ENCODE measurements at places on chromosomes 16 and 17.

DNA sequence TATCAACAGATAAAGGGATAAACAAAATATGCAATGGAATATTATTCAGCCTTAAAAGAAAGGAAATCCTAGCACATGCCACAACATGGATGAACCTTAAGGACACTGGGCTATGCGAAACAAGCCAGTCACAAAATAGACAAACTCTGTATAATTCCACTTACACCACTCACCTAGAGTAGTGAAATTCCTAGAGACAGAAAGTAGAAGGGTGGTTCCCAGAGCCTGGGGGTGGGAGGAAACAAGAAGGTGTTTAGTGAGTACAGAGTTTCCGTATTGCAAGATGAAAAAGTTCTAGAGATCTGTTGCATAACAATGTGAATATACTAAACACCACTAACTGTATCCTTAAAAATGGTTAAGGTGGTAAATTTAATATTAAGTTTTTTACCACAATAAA lies 10.0 kb downstream of the SPOP start:
- DNase-seq = no peak

DNA sequence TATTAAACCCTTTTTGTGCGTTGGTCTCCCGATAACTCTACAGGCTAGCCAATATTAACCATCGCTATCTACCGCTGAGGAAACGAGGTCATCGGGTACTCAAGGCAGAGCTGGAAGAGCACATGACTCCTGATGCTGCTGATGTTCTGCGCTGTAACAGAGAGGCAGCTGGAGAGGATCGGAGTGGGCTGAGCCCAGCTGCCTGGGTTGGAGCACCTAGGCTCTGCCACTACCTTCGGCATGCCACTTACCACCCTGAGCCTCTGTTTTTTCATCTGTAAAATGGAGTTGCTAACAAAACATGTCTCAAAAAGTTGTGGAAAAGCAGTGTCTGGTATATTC lies 432 bp upstream of the SLC46A1 start:
- DNase-seq = no peak

DNA sequence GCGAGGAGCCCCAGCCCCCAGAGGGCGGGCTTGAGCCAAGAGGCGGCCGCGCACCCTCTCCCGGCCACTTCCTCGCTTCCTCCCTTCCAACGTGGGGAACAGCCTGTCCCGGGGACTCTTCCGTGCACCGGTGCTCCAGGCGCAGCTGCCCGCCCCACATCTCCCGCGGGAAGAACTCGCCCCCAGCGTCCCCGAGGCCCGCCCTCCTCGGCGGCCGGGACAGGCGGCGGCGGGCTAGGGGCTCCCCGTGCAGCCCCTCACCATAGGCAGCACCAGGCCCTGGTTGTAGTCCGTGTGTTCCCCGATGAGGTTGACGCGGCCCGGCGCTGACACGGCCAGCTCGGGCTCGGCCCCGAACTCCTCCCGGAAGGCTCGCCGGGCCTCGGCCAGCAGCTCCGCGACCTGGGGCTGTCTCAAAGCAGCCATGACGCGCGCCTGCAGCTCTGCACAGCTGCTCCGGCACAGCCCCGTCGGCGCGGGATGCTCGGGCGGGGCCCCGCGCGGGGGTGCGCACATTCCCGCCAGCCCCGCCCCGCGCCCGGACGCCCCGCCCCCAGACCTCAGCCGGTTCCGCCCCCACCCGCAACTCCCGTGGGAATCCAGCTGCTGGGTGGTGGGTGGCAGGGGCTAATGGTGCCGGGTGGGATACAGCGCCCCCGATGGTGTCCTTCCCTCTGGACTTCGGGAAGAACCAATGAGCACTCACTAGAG lies at the start of gene GALK1:
GALK1 (minus strand) TSS at position 482 of the 711 bp plus-strand sequence; CDS start at position 426, 56 bp downstream.
- DNase-seq = no peak

- DNase-seq = no peak
Observed at GRCh38 chr17:82536512-82537201, 17.1 kb downstream of the FOXK2 start.

DNA sequence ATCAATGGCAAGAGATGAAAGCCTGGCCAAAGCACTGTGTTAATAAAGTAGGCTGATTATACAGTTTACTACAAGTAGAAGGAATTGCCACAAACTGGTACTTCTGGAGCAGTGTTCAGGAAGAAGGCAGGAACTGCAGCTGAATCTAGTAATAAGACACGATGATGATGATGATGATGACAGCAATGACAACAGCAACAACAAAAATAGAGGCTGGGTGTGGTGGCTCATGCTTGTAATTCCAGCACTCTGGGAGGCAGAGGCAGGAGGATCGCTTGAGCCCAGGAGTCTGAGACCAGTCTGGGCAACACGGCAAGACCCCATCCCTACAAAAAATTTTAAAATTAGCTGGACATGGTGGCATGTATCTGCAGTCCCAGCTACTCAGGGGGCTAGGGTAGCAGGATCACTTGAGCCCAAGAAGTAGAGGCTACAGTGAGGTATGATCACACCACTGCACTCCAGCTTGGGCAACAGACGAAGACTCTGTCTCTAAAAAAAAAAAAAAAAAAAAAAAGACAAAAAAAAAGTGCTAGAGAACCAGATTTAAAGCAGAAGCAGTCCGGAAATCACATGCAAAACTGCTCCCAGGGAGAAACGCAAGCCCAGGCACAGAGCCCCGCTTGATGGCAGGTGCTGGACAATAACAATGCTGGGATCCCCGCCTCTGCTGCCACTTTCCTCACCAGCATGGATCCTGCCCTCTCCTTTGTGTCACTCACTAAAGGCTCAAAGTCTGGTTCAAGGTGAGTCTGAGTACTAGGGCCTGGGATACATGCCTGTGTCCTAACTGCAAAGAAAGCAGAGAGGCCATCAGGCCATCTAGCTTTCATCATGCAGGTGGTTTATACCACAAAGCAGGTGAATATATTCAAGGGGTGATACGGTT lies 44.8 kb downstream of the CPPED1 start:
- DNase-seq = no peak

- peak; percentile 51 for DNase-seq
Observed at GRCh38 chr16:75342308-75342811, 90.9 kb upstream of the BCAR1 start.

DNA sequence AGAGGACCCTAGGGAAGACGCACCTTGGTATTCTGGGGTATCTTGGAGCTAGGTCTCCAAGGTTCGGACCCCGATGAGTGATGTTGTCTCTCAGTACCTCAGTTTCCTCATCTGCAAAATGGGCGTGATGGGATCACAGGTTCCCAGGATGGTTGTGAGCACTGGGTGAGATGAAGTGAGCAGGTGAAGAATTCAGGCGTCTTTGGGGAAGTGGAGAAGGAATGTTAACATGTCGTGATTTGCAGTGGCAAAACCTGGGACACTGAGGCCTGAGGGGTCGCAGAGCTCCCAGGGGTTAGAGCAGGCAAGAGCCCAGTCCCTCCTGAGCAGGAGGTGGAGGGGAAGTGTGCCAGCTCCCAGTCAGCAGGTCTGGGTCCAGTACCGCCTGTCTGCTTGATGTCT lies 215.1 kb upstream of the GSE1 start:
- DNase-seq = no peak

- DNase-seq = no peak
Observed at GRCh38 chr17:74522381-74523105, 8.7 kb downstream of the CD300LB start.

DNA sequence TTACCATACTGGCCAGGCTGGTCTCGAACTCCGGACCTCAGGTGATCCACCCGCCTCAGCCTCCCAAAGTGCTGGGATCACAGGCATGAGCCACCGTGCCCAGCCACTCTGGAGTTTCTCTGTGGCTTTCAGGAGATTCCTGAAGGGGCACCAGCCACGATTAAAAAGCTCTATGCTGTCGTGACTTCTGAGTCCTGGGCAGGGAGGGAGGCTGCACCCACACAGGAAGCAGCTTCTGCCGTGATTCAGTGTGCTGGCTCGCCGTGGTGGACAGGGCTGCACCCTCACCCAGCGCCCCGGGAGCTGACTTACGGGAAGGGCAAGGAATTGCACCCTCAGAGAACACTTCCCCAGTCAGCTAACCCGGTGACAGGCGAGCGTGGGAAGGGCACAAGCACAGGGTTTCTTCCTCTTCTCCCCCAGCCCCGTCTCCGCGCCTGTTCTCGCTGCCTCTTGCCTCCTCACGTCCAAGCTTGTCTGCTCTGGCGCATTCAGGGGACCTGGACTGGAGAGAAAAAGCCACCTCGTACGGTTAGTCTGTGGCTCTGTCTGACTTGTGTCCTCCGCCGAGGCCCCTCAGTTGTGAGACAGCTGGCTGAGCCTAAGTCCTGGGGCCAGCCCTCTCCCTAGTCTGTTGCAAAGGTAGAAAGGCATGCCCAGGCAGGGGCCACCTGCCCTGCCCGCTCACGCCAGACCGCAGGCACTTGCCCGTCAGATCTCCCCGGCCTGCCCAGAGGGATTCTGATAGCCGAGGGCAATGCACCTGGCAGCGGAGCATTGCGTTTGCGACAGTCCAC lies 145.0 kb downstream of the SEC14L1 start:
- peak; percentile 85 for DNase-seq

- DNase-seq = no peak
Observed at GRCh38 chr17:34771891-34772290, 189.4 kb downstream of the CCT6B start.

DNA sequence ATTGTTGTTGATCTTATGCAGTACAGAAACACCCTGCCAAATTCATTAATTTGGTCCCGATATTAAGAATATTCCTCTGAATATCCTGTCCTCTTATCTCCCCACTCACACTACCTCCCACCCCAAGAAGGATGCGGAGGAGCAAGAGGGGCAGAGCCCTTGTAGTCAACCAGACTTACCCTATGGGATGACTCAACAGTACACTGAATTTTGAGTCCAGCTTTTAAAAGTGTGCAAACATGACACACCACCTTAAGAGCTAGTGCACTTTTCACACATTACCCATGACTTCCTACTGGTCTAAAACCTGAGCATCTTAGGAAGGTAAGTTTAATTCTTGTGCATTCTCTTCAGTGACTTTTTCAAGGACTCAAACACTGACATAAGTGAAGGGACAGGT lies 9.5 kb downstream of the USP22 start:
- DNase-seq = no peak

DNA sequence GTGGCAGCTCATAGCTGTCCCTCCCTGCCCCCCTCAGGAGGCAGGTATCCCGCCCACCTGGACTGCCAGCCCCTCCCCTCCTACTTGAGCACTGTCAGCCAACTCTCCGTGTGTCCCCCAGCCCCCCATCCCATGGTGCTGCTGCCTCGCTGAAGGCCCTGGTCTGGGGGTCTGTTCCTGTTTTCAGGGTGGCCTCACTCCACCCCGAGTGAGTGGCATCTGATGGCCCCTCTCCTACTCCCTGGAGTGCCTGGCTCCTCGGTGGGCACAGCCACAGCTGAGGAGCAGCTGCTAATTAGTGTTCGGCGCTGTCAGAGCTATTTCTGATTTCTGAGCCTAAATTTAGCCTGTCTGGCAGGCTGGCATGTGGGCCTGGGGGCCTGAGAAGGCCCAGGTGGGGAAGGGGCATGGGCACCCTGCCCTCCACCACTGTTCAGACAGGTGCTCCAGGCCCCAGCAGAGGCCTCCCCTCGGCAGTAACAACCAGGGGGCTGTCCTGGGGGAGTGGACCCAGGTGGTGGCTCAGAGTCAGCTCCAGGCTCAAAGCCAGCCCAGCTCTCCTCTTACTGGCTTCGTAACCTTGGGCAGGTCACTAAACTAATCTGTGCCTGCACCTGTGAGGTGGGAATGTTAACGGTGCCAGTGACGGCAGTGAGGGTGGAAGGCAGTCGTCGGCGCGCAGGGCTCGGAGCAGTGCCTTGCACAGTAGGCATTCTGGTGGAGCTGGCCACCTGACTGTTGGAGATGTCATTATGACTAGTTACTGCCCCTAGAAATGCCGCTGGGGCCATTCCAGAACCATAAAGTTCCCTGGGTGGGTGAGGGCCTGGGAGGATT lies 6.5 kb downstream of the FMNL1 start:
- DNase-seq = no peak

GRCh38 chr17:1183171-1183873 lies 3.5 kb upstream of the ABR start:
- no peak for DNase-seq

- no peak for DNase-seq
Observed at GRCh38 chr17:48391444-48391843, 38.6 kb downstream of the SKAP1 start.

DNA sequence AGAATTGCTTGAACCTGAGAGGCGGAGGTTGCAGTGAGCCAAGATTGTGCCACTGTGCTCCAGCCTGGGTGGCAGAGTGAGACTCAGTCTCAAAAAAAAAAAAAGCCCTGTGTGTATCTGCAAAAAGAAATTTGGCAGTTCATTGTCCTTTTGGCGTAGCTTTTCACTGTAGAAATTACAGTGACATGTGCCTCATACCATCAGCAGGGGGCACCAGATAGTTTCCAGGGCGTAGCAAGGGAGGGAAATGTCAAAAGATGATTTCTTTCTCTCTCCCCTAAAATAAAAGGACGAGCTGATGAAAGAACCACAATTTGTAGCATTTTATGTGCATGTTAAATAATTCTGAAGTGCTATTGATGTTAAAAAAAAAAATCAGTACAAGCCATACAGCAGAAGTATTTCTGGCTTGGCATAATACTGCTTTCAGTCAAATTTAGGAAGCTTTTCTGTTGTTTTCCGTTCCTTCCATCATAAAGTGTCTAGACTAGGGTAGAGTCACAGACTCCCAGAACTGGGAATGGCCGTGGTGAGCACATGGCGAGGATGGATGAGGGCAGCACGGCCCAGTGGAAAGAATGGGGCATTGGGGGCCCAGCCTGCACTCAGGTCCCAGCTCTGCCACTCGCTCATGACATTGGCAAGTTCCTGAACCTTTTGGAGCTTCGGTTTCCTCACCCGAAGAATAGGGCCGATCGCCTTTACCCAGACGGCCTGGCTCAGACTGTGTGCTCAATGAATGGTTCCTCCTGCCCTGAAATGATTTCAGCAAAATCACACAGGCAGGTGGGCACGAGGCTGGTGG lies 59.8 kb upstream of the RPH3AL start:
- DNase-seq = peak; percentile 20

- DNase-seq = no peak
Observed at GRCh38 chr17:83005639-83006038, 73.8 kb upstream of the METRNL start.

DNA sequence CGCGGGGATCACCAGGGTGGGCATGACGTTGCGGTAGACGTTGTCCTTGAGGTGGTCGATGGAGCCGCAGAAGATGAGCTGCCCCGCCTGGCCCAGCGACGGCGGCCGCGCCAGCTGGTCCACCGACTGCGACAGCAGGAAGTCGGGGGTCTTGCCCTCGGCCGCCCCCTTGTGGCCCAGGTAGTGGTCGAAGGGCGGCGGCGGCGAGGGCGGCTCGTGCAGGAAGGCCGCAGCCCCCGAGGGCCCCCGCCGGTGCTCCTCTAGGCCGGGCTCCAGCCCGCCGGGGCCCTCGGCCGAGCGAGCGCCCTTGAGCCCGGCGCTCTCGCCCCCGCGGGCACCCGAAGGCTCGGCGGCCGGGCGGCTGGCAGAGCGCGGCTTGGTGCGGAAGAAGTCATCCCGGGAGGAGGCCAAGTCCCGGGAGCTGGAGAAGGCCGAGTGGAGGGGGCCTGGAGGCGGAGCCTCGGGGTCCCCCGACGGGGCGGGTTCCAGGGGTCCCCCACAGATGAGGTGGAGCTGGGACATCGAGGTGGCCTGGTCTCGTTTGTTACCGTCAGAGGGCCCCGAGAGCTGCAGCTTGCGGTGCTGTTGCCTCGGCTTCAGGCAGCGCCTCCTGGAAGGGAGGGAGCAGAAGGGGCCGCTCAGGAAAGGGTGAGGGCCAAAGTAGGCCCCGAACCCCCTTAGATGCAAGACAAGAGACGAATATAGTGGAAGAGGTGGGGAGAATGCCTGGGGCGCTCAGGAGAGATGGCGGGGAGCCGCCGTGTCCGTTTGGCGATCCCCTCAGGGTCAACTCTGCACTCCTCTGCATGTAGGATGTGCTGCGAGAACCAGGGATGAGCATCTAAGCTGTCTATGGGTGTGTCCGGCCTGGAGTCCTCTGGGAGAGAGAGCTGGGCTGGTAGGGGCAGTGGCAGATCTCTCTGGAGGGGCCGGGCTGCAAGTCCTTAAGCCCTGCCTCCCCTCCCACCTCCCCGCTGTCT lies 8.8 kb downstream of the FAM171A2 start:
- no peak for DNase-seq
